ENCODE measurements at places on chromosomes 5 and 9.

- DNase-seq, result no peak
Measured at GRCh38 chr9:68523367-68523936, 17.2 kb downstream of the TMEM252 start.

DNA sequence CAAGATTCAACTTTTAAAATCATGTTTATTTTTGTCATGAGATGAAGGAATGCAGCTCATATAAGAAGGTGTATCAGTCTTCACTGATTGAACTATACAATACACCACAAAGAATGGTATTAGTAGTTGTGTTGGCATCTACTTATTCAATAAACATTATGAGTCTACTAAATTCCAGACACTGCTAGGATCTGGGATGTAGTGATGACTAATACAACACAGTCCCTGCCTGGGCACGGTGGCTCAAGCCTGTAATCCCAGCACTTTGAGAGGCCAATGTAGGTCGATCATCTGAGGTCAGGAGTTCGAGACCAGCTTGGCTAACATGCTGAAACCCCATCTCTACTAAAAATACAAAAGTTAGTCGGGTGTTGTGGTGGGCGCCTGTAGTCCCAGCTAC is 171.4 kb upstream of the NFIB start:
- no peak for DNase-seq

- no peak for DNase-seq
Measured at GRCh38 chr5:135072387-135073281, 38.6 kb upstream of the PITX1 start.

GRCh38 chr5:126398791-126399190 is 24.4 kb upstream of the GRAMD2B start:
- no peak for DNase-seq

Data from mesothelial cell of epicardium (in vitro differentiated cells).